HuH-7.5 (cell line): ENCODE measurements at places on chromosomes 3 and 15.

GRCh38 chr3:133812872-133813271 is 7.3 kb downstream of the SRPRB start:
- DNase-seq, result no peak

DNA sequence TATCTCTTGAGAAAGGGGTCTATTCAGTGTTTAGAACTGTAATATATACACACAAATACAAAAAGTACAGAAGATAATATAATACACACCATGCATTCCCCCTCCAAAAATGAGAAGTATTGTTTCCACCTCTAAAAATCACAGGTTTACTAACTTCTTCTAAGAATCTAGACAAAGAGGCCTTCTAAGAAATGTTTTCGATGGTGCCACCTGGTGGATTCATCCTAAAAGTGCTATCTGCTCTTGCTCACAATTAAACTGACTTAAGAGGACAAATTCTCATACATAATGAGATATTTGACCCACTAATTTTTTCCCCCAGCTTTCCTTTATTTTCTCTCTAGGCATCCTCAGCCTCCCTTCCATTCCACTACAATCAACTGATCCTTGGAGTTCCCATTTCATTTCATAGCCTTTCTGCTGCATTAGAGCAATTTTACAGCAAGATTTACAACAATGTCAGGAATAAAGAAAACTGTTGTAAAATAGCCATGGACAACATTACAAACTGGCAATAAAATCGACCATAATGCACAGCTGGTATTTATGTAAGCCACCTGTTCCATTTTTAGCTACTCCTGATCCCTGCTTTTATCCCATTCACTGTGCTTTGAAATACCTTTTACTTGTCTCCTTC is 124.6 kb downstream of the ARRDC4 start:
- no peak for DNase-seq

DNA sequence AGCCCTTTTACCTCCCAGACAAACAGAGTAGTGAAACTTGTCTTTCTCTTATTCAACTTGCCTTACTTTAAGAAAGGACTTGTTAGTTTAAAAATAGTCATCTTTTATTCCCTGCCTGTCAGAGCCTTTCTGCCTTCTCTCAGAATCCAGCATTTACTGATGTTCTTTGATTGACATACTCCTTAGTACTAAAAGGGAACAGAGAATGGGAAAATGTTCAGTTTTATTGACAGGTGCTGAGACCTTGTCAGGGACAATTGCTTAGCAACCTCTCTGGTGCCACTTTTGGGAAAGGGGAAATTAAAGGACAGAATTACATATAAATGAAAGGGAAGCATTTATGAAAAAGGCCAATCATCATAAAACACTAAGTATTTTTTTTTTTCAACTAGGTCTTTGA is 378.3 kb downstream of the PDCD6IP start:
- no peak for DNase-seq

- no peak for DNase-seq
These were observed 203.6 kb upstream of the PDZRN3 start for GRCh38 chr3:73828348-73828747.

GRCh38 chr3:110542552-110543150 is 529.0 kb upstream of the NECTIN3 start:
- DNase-seq, result no peak
